Stimulated activated CD8-positive, alpha-beta memory T cell treated with anti-CD3 and anti-CD28 coated beads, Interleukin-12 subunit alpha, Interleukin-12 subunit beta, amount 100 ng/mL, for 4 hours (primary cell): ENCODE measurements at places on chromosomes 5 and 9.

GRCh38 chr5:150489360-150490295, 18.3 kb upstream of the NDST1 start:
- DNase-seq, result no peak

DNA sequence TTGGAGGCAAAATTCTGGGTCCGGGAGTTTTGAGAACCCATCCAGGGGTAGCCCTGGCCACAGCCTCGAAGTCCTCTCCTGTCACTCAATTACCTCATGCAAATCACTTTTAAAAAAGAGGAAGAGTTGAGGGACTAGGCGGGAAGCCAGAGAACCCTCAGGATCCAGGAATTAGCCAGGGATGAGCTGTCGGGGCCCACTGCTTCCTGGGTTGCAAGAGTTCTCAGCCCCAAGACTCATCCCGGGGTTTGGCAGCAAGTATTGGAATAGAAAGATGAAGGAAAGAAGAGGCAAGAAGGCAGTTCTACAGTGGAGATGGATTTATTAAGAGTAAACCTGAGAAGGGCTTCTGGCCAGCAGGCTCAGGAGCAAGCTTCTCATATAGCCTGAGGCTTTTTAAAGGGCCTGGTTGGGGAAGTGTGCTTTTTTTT, 25.6 kb downstream of the C9orf50 start:
- no peak for DNase-seq

- DNase-seq, result no peak
These were observed 45.1 kb downstream of the BNC2 start for GRCh38 chr9:16825331-16825725.

GRCh38 chr5:38551030-38552017, 5.1 kb downstream of the LIFR start:
- no peak for DNase-seq

- DNase-seq, result no peak
These were observed 56.8 kb upstream of the SMIM32 start for GRCh38 chr5:136249678-136250266.

DNA sequence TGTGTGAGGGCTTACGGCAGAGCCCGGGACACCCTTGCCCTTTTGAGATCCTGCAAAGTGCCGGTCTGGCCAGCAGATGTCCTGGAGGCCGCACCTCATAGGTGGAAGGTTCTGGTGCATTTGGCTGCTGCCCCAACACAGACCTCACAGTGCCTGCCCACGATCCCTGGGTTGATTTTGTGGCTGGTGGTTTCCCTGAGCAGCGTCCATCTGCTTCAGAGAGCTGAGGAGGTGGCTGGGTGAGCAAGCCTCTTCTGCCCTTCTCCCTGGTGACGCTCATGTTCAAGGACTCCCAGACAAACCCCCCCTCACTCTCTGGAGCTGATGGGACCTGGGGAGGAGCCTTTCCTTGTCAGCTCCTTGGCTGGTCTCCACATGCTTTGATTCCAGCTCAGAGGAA, 18.9 kb downstream of the BNIP1 start:
- DNase-seq, result no peak

DNA sequence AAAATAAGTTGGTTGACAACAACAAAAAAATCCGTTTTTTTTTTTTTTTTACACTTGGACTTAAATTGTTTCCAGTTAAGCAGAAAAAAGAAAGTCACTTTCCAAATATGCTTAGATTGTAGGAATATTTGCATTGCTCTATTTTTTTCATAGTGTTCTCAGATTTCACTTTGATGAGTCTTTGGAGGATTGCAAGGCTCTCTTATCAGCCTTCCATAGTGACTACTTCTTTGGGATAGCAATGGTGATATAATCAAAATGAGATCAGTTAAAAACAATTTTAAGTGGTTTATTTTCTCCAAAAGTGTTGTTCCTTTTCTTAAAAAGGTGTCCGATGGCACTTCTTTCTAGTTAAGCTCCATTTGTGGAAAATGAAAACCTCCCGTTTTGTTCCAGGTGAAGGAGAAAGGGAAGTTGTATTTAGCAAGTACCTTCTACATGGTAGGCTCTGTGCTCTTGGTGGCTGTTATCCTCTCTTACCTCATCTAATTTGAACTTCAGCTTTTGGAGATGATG, 3.9 kb downstream of the RASGRF2 start:
- no peak for DNase-seq
